ENCODE measurements at places on chromosomes 3 and 15.

DNA sequence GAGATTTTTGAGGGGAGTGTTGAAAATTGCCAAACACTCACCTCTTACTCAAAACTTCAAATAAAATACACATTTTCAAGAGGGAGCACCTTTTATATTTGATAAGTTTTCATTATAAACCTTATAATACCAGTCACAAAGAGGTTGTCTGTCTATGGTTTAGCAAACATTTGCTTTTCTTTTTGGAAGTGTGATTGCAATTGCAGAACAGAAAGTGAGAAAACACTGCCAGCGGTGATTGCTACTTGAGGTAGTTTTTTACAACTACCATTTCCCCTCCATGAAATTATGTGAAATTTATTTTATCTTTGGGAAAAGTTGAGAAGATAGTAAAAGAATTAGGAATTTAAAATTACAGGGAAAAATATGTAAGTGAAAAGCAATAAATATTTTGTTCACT, 20.1 kb downstream of the DIPK2A start:
- no peak for DNase-seq

GRCh38 chr3:197350446-197350845, 52.0 kb upstream of the DLG1 start:
- no peak for DNase-seq

DNA sequence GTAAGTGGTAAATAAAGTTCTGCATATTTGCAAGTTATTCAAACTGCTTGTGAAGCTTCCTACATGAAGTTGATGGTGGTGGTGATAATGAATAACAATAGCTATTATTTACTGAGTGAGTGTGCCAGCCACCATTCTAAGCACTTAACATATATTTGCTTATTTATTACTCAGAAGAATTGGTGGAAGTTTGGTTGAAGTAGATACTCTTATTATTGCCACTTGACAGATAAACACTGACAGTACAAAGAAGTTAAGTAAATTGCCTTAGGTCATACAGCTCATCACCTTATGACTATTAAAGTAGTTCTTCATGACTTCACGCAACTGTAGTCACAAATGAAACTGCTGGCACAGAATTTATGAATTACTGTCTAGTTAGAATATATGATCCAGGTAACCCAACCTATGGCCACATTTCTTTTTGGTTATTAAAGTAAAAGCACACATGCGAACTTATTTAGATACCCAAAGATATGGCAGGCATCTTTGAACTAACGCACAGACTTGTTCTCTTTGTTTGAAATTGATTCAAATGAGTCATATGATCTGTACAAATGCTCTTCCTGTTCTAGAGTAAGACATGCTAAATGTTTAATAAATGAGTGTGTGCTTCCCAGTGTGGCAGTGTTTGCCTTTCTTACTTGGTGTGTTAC, 99.8 kb upstream of the NR2F2 start:
- DNase-seq, result no peak

GRCh38 chr3:171526869-171527268, 66.7 kb upstream of the TNIK start:
- no peak for DNase-seq

DNA sequence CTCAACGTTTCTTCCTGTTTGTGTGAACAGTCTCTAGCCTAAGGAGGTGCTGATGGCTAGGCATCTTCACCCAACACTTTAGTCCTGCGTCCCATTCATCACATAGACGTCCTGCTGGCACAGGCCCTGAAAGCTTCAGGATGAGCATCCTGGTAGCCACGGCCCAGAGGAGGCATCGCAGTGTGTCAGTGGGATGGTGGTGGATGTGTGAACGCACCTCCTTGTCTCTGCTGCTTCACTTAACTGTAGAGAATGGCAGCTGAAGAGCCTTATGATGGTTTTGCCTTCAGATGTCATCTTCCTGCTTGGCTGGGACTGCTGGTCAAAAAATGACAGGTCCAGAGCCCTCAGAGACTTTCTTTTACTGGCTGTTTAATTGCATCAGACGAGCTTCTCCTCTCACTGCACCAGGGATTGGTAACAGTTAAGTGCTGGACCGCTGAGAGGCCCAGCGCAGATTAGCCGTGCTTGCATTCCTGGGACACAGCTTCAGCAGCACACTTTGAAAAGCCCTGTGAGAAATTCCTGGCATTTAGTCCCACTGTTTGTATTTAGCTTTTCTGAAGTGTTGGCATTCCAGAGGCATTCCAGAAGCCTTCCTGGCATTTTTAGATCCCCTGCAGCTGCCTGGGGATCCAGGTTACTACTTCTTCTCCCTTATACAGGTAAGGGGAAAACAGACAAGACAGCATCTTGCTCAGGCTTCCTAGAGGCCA, 132.4 kb upstream of the PLXNA1 start:
- no peak for DNase-seq

- no peak for DNase-seq
These were observed 19.5 kb upstream of the CAV3 start for GRCh38 chr3:8713901-8714759.

DNA sequence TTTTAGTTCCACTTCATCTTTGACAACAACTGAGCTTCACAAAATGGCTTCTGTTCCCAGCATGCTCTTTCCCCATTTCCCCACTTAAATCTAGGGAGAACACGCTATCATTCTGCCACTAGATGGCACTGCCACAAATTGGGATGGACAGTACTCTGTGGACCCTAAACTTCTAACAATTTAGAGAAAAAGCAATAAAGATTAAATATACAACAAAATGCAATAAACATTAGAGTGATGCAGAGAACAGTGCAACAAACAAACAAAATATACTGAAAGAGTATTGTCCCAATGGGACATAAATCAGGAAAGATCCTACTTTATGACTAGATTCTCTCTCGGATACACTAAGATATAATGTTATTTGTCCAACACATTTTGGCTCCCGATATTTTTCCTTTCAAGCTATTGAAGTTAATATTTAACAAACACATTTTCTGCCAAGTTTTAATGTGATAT, 169.7 kb upstream of the TMCO5A start:
- no peak for DNase-seq

DNA sequence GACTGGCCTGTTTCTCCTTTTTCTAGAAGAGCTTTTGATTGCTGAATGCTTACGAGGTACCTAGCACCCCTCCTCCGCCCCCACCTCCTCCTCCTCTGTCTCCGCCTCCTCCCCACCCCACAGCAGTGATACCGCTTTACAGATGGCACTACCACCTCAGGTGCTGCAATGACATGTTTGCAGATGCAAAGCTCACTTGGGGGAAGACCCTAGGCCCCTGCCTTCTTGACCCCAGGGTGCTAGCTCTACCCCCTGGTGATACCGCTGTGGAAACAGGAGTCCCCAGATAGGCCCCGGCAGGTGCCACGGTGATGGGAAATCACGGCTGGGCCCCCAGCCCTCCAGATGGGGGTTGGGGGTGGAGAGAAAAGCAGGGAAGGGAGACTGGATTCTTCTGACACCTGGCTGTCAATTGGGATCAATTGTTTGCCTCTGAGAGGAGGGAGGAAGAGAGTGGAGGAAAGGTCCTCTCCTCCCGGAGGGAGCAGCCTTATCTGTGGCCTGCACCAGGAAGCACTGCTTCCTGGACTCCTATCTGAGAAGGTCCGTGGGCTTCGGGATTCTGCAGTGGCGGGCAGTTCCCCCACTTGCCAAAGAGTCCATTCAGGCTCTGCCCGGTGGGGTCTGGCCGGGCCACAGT, 37.6 kb downstream of the DNASE1L3 start:
- no peak for DNase-seq

DNA sequence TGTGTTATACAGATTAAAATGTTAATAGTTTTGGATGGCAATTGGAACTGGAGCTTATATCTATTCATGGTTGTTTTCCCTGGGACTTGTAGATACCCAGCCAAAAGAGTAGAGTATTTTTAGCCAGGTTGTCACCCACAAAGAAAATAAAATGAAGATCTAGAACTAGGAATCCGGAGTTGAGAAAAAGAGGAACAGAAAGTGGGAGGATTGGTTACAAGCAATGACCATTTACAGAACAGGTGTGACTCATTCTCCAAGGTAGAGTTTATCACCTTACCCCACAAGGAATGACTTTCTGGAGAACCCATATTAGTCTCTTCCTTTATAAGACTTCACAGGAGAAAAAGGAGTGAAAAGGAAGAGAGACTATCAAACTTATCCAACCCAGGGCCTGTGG, 99.8 kb downstream of the TMEM108 start:
- no peak for DNase-seq

DNA sequence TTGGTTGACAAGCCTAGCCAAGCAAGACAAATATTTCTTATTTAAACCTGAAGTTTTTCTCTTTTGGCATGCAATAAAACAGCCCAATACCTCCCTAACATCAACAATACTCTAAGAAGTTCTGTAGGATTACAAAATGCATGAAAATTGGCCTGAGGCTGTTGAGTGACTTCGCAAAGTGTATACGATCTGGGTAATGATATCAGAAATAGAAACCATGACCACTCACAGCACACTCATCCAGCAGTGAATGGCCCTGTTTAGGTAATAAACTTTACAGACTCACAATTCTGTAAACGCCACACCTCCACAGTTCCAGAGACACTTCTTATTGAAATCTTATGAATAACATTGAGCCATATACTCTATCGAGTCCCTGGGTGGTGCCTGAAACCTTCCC, 83.0 kb upstream of the NAALADL2 start:
- no peak for DNase-seq

- DNase-seq, result no peak
These were observed 289.2 kb upstream of the CHRM5 start for GRCh38 chr15:33679061-33679460.

GRCh38 chr3:185744997-185745843, 79.6 kb downstream of the IGF2BP2 start:
- no peak for DNase-seq

- no peak for DNase-seq
These were observed 216.1 kb downstream of the ATP8B4 start for GRCh38 chr15:49902685-49903501.

- no peak for DNase-seq
These were observed 1.6 kb downstream of the USP19 start for GRCh38 chr3:49119036-49119435.

DNA sequence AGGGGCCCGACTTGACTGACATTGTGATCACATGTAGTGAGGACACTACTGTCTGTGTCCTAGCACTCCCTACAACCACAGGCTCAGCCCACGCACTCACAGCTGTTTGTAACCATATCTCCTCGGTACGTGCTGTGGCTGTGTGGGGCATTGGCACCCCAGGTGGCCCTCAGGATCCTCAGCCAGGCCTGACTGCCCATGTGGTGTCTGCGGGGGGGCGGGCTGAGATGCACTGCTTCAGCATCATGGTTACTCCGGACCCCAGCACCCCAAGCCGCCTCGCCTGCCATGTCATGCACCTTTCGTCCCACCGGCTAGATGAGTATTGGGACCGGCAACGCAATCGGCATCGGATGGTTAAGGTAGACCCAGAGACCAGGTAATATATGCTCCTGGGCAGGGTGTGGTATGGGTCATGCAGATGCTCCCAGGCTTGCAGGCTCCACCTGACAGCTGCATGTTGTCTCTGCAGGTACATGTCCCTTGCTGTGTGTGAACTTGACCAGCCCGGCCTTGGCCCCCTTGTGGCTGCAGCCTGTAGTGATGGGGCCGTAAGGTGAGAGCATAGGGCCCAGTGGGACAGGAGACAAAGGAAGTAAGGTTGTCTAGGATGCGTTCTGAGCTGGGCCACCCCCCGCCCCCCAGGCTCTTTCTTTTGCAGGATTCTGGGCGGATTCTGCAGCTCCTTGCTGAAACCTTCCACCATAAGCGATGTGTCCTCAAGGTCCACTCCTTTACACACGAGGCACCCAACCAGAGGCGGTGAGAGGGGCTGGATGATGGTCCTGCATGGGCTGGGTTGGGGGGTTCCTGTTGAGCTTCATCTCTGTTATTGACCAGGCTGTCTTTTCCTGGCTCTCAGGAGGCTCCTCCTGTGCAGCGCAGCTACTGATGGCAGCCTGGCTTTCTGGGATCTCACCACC, 4.4 kb downstream of the DALRD3 start:
- no peak for DNase-seq

- no peak for DNase-seq
These were observed 14.7 kb upstream of the SECISBP2L start for GRCh38 chr15:49060710-49061495.

- no peak for DNase-seq
These were observed 78.8 kb downstream of the TJP1 start for GRCh38 chr15:29743475-29743874.

DNA sequence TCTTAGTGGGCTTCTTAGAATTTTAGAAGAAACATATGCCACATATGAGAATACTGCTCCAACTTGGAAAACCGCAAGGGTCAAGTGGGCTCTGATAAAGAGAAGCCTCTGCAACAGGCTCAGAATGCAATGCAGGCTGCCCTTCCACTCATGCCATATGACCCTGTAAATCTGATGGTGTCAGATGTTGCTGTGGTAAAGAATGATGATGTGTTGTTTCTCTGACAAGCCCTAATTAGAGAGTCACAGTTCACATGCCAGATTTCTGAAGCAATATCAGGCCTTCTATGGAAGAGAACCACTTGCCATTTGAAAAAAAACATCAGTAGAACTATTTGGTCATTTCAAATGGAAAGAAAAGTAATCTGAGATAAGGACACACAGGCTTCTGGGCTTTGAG, 749.6 kb downstream of the AGBL1 start:
- DNase-seq, result no peak

DNA sequence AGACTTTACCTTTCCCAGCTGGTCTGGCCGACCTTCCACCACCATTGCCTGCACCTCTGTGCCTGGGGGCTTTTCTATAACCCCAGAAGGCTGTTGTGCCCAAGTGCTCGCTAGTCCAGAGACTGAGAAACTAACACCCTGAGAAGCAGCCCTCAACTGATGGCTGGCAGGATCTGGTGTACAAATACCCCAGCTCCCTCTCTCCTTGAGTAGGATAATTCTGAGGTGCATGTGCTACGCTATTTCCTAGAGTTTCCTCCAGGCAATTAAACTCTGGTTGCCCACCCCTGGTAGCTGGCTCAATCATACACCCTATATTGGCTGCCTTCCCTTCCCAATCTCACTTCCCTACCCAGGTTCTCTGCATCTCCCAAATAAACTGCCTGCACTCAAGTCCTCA, 11.5 kb upstream of the SLC6A1 start:
- DNase-seq, result no peak

DNA sequence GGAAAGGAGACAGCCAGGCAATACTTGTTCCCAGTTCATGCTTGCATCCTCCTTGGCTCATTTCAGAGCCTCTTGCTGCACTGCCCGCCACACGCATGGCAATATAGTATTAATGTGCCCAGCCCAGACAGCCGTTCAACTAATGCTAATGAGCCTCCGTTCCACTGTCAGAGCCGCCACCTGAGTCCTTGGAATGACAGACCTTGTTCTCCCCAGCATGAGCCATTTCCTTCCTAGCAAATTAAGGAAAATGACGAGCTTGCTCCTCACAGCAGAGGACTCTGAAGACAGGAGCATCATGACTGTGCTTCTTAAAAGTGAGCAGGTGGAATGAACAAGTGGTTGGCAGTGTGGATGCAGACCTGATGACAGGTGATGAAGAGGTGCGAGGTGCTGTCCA, 10.8 kb upstream of the LRRC15 start:
- DNase-seq, result no peak

DNA sequence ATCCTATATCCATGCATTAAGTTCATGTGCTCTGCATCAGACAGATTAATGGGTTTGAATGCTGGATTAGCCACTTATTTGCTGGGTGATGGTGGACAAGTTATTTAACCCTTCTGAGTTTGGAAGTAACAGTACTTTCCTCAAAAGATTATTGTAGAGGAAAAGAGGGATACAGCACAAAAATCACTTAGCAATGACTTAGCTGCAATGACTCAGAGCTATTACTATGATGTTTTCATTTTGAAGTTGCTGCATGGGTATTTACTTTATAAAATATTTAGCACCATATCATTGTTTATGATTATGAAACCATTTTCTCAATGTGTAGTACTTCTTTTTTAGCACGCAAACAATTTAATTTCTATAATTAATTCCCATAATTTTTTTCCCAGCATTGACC, 248.4 kb downstream of the MYRIP start:
- no peak for DNase-seq

GRCh38 chr15:40111888-40112287, 3.2 kb upstream of the BMF start:
- no peak for DNase-seq

Data from stimulated activated CD8-positive, alpha-beta memory T cell treated with anti-CD3 and anti-CD28 coated beads, Interleukin-4, amount 100 ng/mL, for 1 hour (primary cell).